Stimulated activated CD4-positive, alpha-beta T cell treated with anti-CD3 and anti-CD28 coated beads, Interleukin-1b, Interleukin-23, amount 100 ng/mL, for 4 hours (primary cell): ENCODE measurements at places on chromosomes 2 and 18.

DNA sequence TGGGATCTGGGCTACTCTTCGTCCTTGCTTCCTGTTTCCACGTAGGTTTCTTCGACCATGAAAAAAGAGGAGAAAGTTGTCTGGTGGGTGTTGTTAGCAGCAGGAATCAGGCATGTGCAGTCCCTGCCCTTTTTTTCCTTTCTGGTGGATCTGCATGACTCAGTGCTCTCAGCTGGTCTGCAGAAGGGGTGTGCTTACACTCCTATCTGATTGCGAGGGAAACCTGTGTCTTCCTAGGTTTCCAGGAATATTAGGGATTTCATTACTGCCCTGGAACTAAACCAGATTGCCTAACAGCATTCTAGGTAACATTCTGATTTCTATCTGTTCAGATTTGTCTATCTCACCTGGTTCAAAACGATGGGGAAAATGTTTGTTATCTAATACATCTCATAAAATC lies 174.3 kb downstream of the CCDC102B start:
- no peak for DNase-seq

DNA sequence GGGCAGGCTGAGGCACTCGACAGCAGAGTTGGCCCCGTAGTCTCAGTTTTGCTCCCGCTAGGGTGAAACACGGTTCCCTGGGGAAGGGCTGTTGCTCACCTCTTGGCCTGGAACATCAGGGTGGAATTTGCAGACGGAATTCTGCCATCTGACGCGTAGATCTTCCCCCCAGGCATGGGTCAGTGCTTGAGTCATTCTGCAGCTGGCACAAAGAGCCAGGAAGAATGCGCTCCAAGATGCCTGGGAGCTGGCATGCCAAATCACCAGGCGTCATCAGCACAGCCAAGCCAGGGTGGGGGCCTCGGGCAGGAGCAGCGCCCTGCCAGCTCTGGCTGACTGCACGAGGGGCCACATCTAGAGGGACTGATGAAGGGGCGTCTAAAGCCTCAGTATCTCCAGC lies 42.7 kb downstream of the ODC1 start:
- no peak for DNase-seq

DNA sequence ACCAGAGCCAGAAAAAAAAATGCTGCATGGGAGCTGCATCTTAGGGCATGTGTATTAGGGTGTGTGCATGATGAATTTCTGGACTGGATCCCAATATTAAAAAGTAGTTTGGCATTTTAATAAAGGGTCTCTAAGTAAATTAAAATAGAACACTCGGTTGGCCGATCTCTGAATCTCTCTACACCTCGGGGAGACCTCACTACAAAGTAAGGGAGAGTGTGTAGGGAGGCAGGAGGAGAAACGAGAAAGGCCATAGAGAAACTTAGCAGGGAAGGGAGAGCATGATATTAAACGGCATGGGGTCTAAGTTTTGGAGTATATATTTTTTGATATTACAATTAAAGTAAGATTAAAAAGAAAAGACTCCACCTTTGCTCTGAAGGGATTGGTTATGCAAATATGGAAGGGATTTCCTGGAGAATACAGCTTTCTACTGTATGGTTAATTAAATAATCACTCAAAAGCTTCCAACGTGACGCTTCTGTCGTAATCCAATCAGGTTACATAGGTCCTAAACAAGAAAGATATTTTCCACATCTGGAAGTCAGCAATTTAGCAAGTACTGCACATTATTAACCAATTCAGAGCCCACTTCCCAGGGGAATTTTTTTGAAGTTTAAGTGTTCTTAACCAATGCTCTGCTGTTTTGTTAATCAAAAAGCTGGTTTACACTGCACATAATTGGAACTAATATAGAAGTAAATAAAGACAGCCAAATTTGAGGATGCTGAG lies 1.0 kb upstream of the ZEB2 start:
- DNase-seq: no peak

- no peak for DNase-seq
Observed at GRCh38 chr18:65544701-65545100, 206.1 kb upstream of the CDH7 start.

GRCh38 chr2:174836995-174837390 lies 72.7 kb upstream of the CHRNA1 start:
- no peak for DNase-seq

GRCh38 chr2:73283545-73284295 lies 558 bp downstream of the FBXO41 start:
- DNase-seq: no peak

GRCh38 chr2:200225951-200226350 lies 80.5 kb upstream of the SPATS2L start:
- no peak for DNase-seq

- DNase-seq: no peak
Observed at GRCh38 chr2:112923967-112924338, 13.0 kb downstream of the IL37 start.

GRCh38 chr2:14936426-14936825 lies 303.9 kb downstream of the LRATD1 start:
- no peak for DNase-seq

- DNase-seq: no peak
Observed at GRCh38 chr2:150710916-150711315, 223.4 kb upstream of the RND3 start.

- no peak for DNase-seq
Observed at GRCh38 chr2:55896633-55897032, 26.9 kb downstream of the EFEMP1 start.

GRCh38 chr2:37894601-37895000 lies 30.5 kb upstream of the RMDN2 start:
- no peak for DNase-seq

- DNase-seq: no peak
Observed at GRCh38 chr2:157061799-157062198, 195.7 kb upstream of the GALNT5 start.

GRCh38 chr18:60111525-60111924 lies 211.7 kb downstream of the PMAIP1 start:
- no peak for DNase-seq

DNA sequence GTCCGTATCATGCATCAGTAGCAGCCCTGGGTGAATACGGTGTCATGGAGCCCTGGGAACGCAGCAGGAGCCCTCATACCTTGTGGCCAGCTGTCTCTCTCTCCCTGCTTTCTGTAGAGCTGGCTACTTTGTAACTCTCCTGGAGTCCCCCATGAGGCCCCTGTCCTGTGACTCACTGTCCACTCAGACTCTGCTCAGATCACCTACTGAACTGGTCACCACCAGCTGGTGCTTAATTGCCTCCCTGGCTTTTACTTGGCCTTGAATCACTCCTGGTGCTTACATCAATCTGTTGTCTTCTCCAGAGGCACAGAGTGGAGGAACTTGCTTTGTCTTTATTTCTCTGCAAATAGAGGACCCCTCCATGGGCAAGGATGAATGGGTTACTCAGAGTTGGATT lies 172.7 kb downstream of the HRH4 start:
- DNase-seq: no peak

- no peak for DNase-seq
Observed at GRCh38 chr2:204529795-204530463, 15.3 kb upstream of the PARD3B start.

DNA sequence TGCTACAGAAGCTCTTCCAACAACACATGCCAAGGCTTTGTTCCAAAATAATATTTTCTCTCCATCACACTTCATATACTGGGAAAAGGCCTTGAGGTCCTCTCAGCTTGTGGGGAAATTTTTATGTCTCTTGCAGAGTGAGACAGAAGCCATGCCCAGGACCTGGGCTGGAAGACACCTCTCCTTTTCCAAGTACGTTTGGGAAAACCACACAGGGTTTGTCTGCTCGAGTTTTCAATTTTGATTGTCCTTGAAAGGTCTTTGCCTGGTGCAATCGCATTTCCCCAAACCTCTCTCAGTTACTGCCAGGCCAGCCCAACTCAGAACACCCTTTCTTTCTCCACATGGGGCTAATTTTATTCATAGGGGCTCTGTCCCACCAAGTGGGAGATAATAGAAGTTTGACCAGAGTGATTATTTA lies 272.2 kb downstream of the OSR1 start:
- no peak for DNase-seq

- DNase-seq: no peak
Observed at GRCh38 chr2:40511661-40512213, 59.8 kb upstream of the SLC8A1 start.

DNA sequence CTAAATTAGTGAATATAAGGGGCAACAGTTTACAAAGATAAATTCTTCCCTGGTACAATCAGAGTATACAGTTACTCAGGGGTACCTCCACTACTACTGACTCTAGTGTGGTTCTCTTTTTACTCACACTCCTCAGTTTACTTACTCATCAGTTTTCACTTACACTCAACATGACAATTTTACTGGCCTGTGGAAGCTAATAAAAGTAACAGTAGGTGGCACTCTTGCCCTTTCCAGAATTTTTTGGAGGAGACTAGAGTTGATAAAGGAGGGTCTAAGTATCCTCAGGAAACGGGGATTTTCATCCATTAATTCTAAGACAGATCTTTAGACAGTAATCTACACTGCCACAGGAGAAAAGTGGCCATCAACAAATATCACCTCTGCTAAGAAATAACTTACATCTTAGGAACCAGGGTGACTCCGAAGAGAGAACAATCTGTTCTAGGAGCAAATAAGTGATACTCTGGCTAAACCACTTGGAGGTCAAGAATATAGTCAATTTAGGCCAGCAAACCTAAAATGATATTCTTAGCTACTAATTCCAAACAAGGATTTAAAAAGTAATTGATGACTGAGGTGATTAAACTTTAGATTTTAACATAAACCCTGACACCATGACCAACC lies 61.3 kb downstream of the ATL2 start:
- no peak for DNase-seq

DNA sequence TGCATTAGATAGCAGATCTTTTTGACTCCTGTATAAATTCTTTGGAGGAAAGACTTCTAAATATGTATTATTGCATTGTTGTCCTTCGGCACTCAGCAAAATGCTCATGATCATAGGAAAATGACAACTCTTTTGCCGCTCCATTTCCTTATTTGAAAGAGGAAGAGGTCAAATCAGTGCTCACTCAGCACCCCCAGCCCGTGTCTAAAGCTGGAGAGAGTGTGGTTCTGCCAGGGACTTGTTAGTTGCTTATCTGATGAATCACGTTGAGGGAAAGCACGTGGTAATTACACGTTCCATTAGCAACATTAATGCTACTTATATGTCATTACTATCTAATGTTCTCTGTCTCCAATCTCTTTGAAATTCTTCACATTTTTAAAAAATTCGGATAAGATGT lies 46.0 kb upstream of the MBP start:
- DNase-seq: no peak

DNA sequence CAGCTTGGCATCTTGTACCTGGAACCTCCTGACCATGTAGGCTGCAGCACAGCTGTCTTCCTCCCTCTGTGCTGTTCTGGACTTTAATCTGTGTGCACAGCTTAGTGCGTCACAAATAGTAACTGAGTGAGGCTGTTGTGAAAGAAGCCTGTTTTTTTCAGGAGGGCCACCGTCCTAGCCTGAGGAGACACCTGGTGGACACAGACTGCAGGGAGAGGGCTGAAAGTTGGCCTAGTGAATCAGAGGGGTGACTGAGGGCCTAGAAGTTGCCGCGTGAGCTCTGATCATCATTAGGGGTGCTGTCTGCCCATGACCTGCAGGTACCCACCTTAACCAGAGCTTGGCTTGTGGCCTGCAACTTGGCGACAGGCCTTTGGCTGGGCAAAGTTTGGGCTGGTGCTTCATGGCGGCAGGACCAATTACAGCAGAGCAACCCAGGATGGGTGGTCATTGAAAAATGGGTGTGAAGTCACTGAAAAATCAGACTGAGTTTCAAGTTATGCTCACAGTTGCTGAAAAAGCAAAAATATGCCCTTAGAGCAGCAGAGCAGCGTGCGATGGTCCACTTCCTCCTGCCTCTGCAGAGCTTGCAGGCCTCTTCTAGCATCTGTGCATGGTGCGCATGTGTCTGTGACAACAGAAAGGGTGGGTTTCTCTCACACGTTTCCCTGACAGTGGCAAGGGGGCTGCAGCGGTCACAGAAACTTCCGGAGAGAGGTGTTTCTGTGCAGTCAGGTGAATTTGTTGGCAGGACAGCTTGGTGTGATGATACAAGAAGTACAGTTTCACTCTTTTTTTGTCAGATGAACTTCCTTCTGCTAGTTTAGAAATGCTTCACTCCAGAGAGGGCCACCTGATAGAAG lies 9.6 kb downstream of the GDF7 start:
- DNase-seq: no peak
